ENCODE measurements at places on chromosomes 13 and 19.

GRCh38 chr19:16894080-16894479 lies 5.3 kb downstream of the F2RL3 start:
- DNase-seq, result no peak

DNA sequence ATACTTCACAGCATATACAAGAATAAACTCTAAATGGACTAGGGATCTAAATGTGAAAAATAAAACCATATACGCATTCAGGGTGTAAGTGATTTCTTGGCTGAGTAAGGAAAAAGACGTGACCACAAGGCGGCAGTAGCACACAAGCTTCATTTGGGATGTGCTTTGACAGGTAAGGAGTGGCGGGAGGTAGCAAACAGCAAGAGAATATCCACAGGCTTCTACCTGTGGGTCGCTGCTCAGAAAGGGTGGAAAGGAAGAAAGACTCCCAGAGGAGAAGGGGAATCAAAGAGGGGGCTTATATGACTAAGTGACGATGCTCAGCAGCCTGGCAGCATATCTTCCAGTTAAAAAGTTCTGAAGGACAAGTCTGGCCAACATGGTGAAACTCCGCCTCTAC lies 2.5 kb upstream of the ZNF121 start:
- DNase-seq, result peak; percentile 80

DNA sequence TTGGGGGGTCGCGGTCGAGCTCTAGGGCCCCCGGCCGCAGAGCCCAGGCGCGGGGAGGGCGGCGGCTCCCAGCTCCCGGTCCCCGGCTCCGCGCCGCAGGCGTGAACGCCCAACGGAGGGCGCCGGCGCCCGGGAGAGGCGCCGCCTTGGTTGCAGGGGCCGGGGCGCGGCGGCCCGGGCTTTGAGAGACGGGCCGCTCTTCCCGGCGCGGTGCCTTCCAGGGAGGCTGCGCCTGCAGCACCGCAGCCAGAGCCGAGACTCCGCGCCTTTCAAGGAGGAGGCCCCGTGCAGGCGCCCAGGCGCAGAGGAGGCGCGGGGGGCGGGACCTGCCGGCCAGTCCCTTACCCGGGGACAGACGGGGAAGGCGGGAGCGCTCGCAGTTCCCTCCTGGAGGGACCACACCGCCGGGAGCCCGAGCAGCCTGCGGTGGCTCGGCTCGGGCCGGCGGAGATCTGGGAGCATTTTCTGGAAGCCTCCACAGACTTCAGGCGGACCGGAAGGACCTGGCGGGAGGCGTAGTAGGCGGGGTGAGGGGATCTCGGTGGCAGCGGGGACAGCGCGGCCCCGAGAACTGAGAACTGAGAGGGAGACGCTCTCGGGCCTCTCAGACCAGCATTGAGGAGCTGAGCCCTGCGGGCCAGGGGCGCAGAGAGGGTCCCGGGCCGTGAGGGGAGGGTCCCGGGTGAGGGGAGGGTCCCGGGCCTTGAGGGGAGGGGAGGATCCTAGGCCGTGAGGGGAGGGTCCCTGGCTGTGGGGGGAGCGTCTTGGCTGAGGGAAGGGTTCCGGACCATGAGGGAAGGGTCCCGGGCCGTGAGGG lies 25.5 kb upstream of the MCF2L start:
- DNase-seq, result peak; percentile 37

GRCh38 chr13:73625562-73626339 lies 508.5 kb downstream of the KLF12 start:
- peak; percentile 1 for DNase-seq

DNA sequence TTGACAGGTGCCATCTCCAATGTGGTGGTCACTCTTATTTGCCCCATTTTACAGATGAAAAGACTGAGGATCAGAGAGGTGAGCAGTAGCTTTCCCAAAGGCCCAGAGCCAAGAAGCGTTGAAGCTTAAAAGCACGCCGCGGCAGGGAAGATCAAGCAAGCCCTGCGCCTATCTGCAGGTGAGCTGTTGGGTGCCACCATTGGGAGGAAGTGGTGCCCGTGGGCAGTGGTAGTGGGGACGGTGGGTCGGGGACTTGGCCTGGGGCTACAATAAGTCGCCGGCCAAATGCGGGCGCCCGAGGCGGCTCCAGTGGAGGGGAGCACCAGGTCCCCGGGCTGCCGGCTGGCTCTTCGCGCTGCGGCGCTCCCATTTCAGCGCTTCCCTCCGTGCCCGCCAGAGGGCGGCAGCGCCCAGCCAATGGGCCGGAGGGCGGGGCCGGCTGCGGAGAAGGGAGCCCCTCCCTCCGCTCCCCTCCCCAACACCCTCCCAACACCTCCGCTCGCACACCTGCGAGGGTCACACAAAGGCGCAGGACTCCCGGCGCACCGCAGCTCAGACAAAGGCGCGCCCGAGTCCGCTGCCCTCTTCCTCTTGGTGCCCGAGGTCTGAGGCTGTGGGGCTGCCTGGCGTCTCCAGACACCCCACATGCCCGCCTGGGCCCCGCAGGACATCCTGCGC lies 744 bp upstream of the POU2F2 start:
- peak; percentile 84 for DNase-seq

- no peak for DNase-seq
Observed at GRCh38 chr19:5641171-5641570, 18.3 kb downstream of the SAFB start.

DNA sequence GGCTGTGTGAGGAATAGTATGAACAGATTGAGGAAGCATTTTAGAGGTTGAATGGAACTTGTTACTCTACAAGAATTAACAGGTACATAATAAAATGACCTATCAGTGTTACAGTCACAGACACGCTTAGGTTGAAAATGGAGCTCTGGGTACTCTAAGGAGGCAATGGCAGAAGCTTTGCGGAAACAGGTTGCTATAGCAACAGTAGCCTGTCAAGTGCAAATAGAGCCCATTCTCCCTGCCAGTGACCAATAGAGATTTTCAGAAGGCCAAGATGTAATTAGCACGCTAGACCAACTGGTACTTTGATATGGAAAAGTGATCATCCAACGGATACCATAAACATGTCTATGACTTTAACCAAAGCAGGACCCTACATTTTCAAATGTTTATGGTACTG lies 148.5 kb upstream of the FREM2 start:
- no peak for DNase-seq

- peak; percentile 57 for DNase-seq
Observed at GRCh38 chr19:10421240-10422045, 1.1 kb downstream of the PDE4A start.

- peak; percentile 80 for DNase-seq
Observed at GRCh38 chr19:11375143-11375948, 880 bp downstream of the SWSAP1 start.

DNA sequence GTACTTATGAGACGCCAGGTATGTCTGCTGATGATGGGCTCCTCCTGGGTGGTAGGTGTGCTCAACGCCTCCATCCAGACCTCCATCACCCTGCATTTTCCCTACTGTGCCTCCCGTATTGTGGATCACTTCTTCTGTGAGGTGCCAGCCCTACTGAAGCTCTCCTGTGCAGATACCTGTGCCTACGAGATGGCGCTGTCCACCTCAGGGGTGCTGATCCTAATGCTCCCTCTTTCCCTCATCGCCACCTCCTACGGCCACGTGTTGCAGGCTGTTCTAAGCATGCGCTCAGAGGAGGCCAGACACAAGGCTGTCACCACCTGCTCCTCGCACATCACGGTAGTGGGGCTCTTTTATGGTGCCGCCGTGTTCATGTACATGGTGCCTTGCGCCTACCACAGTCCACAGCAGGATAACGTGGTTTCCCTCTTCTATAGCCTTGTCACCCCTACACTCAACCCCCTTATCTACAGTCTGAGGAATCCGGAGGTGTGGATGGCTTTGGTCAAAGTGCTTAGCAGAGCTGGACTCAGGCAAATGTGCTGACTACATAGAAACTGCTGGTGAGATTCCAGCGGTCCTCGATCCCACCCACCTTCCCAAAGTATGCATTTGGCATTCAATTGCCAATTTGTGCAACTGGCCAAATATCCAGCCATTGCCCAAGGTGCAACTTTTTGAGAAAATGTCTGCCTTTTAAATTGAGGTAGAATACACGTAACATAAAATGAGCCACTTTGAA lies 10.2 kb downstream of the OR2Z1 start:
- DNase-seq, result no peak

DNA sequence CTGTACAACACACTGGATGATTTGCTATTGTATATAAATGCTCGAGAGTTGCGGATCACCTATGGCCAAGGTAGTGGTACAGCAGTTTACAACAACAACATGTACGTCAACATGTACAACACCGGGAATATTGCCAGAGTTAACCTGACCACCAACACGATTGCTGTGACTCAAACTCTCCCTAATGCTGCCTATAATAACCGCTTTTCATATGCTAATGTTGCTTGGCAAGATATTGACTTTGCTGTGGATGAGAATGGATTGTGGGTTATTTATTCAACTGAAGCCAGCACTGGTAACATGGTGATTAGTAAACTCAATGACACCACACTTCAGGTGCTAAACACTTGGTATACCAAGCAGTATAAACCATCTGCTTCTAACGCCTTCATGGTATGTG lies 21.5 kb downstream of the OLFM4 start:
- no peak for DNase-seq

- DNase-seq, result no peak
Observed at GRCh38 chr19:5666921-5667610, 13.2 kb downstream of the MICOS13 start.

GRCh38 chr13:113845055-113845454 lies 18.8 kb downstream of the GAS6 start:
- no peak for DNase-seq

- no peak for DNase-seq
Observed at GRCh38 chr13:91630946-91631345, 232.5 kb downstream of the GPC5 start.

DNA sequence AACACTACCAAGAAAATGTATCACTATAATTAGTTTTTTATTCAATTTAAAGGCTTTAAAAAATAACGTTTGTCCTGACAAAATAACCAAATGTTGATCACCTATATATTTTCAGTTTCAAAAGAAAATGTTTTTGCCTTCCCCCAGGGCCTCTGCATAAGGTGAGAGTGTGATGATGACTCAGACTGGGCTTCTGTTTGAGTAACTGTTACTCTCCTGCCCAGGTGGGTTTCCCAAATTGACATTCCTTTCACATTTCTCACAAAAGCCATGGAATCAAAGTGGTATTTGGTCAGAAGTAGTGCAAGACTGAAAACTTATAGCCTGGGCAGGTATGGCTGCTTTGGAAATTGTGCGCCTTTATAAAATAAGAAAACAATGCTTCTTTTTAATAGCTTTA lies 180.6 kb downstream of the COG6 start:
- DNase-seq, result peak; percentile 4

- DNase-seq, result no peak
Observed at GRCh38 chr13:35771898-35772297, 295.4 kb upstream of the MAB21L1 start.

GRCh38 chr13:44719857-44720671 lies 143.9 kb upstream of the TSC22D1 start:
- no peak for DNase-seq

GRCh38 chr13:109548374-109548773 lies 238.0 kb downstream of the IRS2 start:
- no peak for DNase-seq
